ENCODE measurements at places on chromosomes 2 and 18.

DNA sequence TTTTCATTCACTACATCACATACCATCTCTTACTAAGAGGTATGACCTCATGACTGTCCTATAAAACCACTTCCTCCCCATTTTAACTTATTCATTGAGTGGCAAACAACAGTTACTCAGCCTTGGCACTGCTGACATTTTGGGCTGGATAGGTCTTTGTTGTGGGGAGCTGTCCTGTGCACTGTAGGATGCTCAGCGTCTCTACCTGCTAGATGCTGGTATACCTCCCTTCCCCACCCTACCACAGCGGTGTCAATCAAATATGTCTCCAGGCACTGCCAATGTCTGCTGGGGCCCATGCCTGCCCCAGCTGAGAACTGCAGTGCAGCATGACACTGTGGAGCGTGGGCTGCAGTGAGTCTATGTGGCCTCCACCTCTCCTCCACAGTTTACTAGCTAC is 76.3 kb upstream of the MGAT4A start:
- DNase-seq, result no peak

DNA sequence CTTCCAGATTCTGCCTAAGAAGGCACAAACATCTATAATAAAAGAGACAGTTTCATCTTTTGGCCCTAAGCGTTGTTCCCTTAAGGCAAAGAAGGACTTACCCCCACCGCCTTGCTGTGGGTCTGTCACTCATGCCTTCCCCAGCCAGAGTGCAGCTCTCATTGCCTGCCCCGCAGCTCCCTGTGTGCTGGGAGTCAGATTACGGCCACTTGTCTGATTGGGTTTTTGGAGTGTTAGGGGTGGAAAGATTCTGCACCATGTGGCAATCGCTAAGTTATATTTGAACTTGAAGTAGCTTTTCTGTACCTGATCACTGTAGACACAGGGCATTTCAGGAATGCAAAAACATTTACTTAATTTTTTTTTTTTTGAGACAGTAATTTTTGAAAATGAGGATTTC is at the start of gene AQP4:
AQP4 (minus strand) TSS at position 151 of the 400 bp plus-strand sequence; CDS start at position 133, 18 bp downstream.
- DNase-seq, result no peak

- peak; percentile 50 for DNase-seq
Observed at GRCh38 chr2:191629976-191630712, 47.8 kb upstream of the NABP1 start.

DNA sequence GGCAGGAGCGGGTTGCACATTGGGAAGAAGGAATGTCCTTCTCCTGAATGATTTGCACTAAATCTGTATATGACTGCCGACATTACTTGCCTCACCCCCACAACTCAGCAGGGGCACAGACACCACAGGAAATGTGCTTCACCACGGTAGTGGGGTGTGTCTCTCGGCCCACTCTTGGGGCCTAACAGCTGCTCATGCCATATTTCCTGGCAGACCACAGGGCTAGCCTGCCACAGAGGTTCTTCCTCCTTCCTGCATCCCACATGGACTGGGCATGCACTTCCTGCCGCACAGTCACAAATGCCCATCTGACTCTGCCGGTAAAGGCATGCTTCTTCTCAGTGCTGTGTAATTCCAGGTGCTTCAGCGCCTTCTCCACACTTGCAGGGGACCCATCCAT is 10.3 kb upstream of the PAPOLG start:
- DNase-seq, result no peak

GRCh38 chr2:235716875-235717496 is 223.1 kb downstream of the AGAP1 start:
- DNase-seq, result no peak

- no peak for DNase-seq
Observed at GRCh38 chr18:5998907-5999306, 103.6 kb upstream of the TMEM200C start.

GRCh38 chr2:238847841-238848690 is at the start of gene TWIST2:
Gene TWIST2, plus strand, starts transcription at chr2:238848085. Its CDS starts 131 bp downstream, at chr2:238848216.
- peak; percentile 98 for DNase-seq

GRCh38 chr2:9163306-9164111 is 43.1 kb upstream of the ASAP2 start:
- DNase-seq, result peak; percentile 85

DNA sequence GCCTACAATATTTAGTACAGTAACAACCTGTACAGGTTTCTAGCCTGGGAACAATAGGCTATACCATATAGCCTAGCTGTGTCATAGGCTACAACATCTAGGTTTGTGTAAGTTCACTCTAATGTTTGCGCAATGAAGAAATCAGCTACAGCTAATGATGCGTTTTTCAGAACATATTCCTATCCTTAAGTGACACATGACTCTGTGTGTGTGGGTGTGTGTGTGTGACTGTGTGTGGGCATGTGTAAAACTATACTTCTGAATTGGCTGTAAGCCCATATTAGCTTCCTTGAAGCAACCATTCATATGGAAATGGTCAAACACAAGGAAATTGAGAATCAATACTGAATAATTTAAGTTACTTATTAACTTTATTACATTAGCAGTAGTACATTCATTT is 120.8 kb upstream of the SULT1C3 start:
- DNase-seq, result no peak

Measured in fibroblast of skin of right biceps (primary cell).